ENCODE measurements at places on chromosomes 4 and X.

GRCh38 chrX:56564921-56565840 lies 1.8 kb downstream of the UBQLN2 start:
- DNase-seq: no peak

DNA sequence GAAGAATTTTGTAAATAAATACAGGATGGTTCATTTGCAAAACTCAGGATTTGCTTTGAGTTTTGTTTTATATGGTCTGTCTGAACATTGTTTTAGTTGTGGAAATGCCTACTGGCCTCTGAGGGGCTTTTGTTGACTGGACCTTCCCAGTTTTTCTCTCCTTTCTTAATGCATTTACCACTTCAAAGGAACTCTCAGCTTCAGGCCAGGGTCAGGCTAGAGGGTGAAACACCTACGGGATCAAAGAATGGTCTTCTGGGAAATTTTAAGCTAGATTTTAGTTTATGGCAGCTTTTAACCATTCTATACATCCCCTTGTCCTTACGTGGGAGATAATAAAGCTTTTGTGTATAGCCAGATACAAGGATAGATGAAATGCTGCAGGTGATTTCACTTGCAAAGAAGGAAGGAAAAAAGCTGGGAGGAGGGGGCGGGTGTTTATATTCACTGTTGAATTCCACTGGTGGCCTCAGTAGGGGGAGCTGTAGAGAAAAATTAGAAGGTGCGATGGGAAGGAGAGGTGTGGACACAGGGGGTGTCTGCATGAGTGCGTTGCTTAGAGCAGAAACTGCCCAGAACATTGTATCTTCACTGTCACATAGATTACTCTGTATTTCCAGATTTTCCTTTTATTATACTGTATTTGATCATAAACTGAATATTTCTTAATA lies 151.8 kb downstream of the TSPAN5 start:
- DNase-seq: no peak

GRCh38 chrX:19855700-19856381 lies 31.6 kb downstream of the SH3KBP1 start:
- DNase-seq: no peak

- no peak for DNase-seq
Measured at GRCh38 chr4:137200322-137200721, 332.0 kb downstream of the PCDH18 start.

GRCh38 chrX:9420275-9421265 lies 44.3 kb upstream of the TBL1X start:
- DNase-seq: no peak

DNA sequence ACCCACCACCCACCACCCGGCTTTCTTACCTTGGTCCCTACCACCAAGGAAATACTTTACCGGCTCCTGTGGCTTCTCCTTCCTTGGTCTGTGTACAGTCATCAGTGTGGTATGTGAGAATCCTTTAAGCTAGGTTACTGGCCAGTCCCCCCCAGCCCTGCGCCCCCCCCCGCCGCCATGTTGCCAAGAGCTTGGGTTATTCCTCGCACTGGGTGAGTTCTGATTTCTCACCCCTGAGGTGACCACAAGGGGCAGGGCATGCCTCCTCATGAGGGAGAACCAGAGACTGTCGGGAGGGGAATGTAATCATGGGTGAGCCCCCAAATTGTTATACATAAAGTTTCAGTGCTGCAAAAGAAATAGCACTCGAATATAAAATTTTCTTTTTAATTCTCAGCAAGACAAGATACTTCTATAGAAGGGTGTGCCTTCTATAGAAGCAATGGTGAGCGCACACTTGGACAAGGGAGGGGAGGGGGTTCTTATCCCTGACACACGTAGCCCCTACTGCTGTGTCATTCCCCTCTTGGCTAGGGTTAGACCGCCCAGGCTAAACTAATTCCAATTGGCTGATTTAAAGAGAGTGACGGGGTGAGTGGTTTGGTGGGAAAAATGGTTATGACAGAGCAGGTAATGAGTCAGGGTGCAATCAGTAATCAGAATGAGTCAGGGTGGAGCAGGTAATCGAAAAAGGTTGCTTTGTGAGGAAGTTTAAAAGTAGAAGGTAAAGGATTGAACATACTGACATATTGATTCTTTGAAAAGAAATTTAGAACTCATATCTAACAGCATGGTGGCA lies 133.2 kb downstream of the KDM6A start:
- DNase-seq: no peak

GRCh38 chrX:71292669-71293365 lies 8.7 kb upstream of the ITGB1BP2 start:
- no peak for DNase-seq

GRCh38 chr4:143021384-143021783 lies 163.3 kb upstream of the USP38 start:
- DNase-seq: no peak

GRCh38 chr4:186557061-186557460 lies 1.7 kb upstream of the MTNR1A start:
- no peak for DNase-seq

- no peak for DNase-seq
Measured at GRCh38 chr4:144647590-144647989, 1.6 kb downstream of the HHIP start.
